ENCODE measurements at places on chromosomes 1 and 21. TPM values are rescaled to one million over a fixed set of nuclear protein-coding genes. Genes with fewer than 3 reads are reported as not detected.

DNA sequence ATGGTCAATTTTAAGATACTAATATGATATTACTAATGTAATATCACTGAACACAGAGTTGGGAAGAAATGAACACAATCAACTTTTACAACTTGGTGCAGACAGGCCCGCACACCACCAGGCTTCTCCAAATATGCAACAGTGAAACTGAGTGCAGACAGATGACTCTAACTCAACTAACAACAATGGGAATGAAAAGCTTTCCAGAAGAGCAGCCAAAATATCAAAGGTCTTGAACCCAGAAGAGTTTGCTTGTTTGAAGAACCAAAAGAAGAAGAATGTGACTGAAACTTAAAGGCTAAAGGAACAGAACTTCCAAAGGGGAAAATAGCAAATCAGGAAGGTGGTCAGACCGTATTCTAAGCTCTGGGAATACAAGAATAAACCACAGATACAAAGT, 89.8 kb upstream of the COL11A1 start:
- no peaks in the 10 kb centered on the region for H3K36me3 ChIP-seq
- no peaks in the 10 kb centered on the region for H3K4me1 ChIP-seq
- H3K4me3 ChIP-seq = no peak overlapping the region
- no peak overlapping the region for H3K27ac ChIP-seq
- H3K27me3 ChIP-seq = no peaks in the 10 kb centered on the region

DNA sequence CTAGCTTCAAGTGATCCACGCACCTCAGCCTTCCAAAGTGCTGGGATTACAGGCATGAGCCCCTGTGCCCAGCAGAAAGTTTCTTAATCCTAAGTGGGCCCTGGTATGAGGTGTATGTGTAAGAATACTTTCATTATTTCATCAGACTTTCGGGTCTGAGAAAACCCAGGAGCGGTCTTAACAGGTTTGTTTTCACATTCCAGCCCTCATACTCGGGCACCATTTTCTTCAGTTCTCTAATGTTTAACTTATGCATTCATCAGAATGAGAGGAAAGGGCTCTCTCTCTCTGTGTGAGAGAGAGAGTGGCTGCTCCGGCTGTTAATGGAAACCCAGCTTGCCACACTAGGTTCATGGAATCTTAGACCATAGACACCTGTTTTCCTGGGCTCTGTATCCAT, 4.2 kb upstream of the PADI1 start:
- H3K36me3 ChIP-seq = no peaks in the 10 kb centered on the region
- no peak for DNase-seq
- no peak overlapping the region for H3K4me3 ChIP-seq
- no peaks in the 10 kb centered on the region for H3K27me3 ChIP-seq
- no peak overlapping the region for H3K27ac ChIP-seq

GRCh38 chr1:181777286-181777685, 284.2 kb downstream of the ZNF648 start:
- no peaks in the 10 kb centered on the region for H3K36me3 ChIP-seq
- DNase-seq = no peak
- H3K4me3 ChIP-seq = no peak overlapping the region
- H3K27ac ChIP-seq = no peak overlapping the region
- H3K4me1 ChIP-seq = no peaks in the 10 kb centered on the region

- H3K4me1 ChIP-seq = no peaks in the 10 kb centered on the region
- no peak overlapping the region for H3K27ac ChIP-seq
- no peaks in the 10 kb centered on the region for H3K36me3 ChIP-seq
- H3K27me3 ChIP-seq = no peaks in the 10 kb centered on the region
Measured at GRCh38 chr1:19749685-19750084, 50.0 kb downstream of the TMCO4 start.

- peak; percentile 44 for DNase-seq
- H3K27ac ChIP-seq = no peak overlapping the region
- H3K36me3 ChIP-seq = no peaks in the 10 kb centered on the region
Measured at GRCh38 chr1:244918421-244919319, 54.3 kb upstream of the HNRNPU start.

GRCh38 chr1:7534061-7534825, 236.9 kb upstream of the VAMP3 start:
- no peaks in the 10 kb centered on the region for H3K36me3 ChIP-seq
- DNase-seq = no peak
- H3K4me3 ChIP-seq = no peak overlapping the region
- H3K27ac ChIP-seq = no peak overlapping the region

GRCh38 chr1:30774550-30775432, 17.2 kb upstream of the LAPTM5 start:
- H3K27ac ChIP-seq = no peak overlapping the region
- H3K4me1 ChIP-seq = no peaks in the 10 kb centered on the region
- no peak overlapping the region for H3K4me3 ChIP-seq
- no peak for DNase-seq
- no peaks in the 10 kb centered on the region for H3K36me3 ChIP-seq

- no peaks in the 10 kb centered on the region for H3K36me3 ChIP-seq
- no peaks in the 10 kb centered on the region for H3K27me3 ChIP-seq
- no peak overlapping the region for H3K27ac ChIP-seq
- no peaks in the 10 kb centered on the region for H3K4me1 ChIP-seq
- no peak overlapping the region for H3K4me3 ChIP-seq
Measured at GRCh38 chr1:177282976-177283375, 112.2 kb downstream of the BRINP2 start.

- H3K4me1 ChIP-seq = no peaks in the 10 kb centered on the region
- no peak overlapping the region for H3K27ac ChIP-seq
- no peak overlapping the region for H3K4me3 ChIP-seq
- DNase-seq = no peak
- no peaks in the 10 kb centered on the region for H3K27me3 ChIP-seq
Measured at GRCh38 chr1:154847891-154848290, 22.2 kb downstream of the KCNN3 start.

DNA sequence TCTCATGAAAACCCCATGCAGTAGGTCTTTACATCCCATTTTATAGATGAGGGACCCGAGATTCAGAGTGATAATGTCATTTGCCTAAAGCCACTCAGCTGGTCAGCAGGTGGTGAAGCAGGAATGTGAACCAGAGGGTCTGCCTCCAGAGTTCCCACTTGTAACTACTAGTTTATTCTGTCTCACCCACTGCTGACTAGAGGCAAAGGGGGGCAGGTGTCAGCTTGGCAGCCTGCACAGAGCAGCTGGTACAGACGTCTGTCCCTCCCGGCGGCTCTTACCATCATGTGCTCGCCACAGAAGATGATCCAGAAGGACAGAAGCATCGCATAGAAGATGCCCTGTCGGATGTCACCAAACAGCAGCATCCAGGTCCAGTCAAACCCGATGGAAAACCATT, 82.4 kb downstream of the WLS start:
- H3K4me1 ChIP-seq = peaks cover 5% of the 10 kb centered on the region
- no peaks in the 10 kb centered on the region for H3K27me3 ChIP-seq
- H3K4me3 ChIP-seq = no peak overlapping the region
- H3K36me3 ChIP-seq = no peaks in the 10 kb centered on the region
- DNase-seq = no peak

DNA sequence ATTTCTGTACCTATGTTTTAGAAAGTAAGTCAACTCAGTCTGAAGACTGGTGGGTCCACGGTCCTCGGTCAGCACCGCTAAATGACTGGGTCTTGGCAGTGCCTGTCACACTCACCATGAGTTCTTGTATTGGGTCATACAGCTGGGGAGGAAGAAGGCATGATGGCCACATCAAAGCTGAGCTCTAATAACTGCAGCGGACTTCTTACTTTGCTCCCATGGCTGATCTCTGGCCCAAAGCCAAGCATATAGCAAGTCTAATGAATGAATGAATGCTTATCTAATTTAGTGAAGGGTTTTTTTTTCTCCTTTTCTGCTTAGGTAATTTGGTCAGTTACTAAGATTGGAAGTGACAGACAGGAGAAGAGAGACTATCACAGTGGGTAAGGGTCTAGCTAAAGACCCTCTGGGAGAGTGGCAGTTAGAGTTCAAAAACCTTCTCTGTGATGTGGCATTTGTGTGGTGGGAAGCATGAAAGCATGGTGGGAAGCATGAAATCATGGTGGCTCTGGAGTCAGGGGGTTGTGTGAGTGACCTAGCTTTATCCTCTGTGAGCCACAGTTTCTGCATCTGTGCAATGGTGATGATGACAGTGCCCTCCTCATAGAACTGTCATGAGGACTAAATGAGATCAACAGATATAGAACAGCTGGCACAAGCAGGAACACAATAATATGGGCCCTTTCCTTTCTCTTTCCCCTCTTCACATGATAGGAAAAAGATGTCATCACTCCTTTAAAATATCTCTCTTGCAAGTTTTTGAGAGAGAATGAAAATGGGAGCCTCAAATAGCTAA, 78.9 kb upstream of the JAK1 start:
- H3K36me3 ChIP-seq = no peaks in the 10 kb centered on the region
- no peak overlapping the region for H3K27ac ChIP-seq
- no peaks in the 10 kb centered on the region for H3K27me3 ChIP-seq
- no peak for DNase-seq
- H3K4me3 ChIP-seq = no peak overlapping the region

GRCh38 chr1:59666106-59666505, 148.6 kb upstream of the HOOK1 start:
- no peak overlapping the region for H3K4me3 ChIP-seq
- H3K27ac ChIP-seq = no peak overlapping the region
- no peaks in the 10 kb centered on the region for H3K27me3 ChIP-seq
- no peaks in the 10 kb centered on the region for H3K4me1 ChIP-seq
- H3K36me3 ChIP-seq = no peaks in the 10 kb centered on the region

- peaks cover 5% of the 10 kb centered on the region for H3K4me1 ChIP-seq
- no peak overlapping the region for H3K4me3 ChIP-seq
- H3K27ac ChIP-seq = no peak overlapping the region
- DNase-seq = no peak
- H3K27me3 ChIP-seq = peaks cover 12% of the 10 kb centered on the region
- H3K36me3 ChIP-seq = no peaks in the 10 kb centered on the region
Measured at GRCh38 chr1:209590405-209590804, 6.9 kb downstream of the CAMK1G start.

- no peak for DNase-seq
- H3K36me3 ChIP-seq = no peaks in the 10 kb centered on the region
- no peaks in the 10 kb centered on the region for H3K27me3 ChIP-seq
- H3K4me1 ChIP-seq = peaks cover 3% of the 10 kb centered on the region
- no peak overlapping the region for H3K4me3 ChIP-seq
Measured at GRCh38 chr1:221435504-221435904, 306.4 kb downstream of the DUSP10 start.

DNA sequence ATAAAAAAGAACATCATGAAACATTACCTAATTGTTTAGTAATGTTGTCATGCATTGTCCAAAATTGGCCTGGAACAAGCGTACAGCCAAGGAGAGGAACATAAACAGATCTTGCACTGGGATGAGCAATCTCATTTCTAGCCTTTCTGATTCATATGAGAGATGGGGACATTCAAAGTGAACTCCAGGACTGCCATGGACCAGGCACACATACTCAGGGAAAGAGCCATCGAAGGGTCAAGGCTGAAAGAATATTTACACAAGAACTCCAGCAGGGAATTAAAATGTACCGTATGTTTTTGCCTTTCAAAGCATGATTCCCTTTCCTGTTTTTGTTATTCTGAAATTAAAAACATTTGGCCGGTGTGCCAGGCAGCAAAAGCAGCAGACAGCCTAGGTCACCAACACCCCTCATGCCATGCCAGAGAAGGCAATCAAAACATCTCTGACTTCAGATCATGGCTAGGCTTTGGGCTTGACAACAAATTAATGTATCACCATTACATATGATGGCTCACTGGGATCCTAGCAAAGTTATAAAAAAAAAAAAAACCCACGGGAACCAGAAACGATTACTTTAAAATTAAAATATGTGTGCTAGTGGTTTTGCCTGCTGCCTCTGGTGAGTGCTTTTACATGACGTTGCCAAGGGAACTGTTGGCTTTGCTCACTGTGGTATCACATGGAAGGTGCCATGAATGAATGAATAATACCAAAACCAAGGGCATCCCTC, 159.8 kb downstream of the TGFBR3 start:
- H3K36me3 ChIP-seq = no peaks in the 10 kb centered on the region
- DNase-seq = peak; percentile 17
- no peak overlapping the region for H3K4me3 ChIP-seq
- H3K27ac ChIP-seq = peak overlapping the region; percentile 72
- no peaks in the 10 kb centered on the region for H3K27me3 ChIP-seq

DNA sequence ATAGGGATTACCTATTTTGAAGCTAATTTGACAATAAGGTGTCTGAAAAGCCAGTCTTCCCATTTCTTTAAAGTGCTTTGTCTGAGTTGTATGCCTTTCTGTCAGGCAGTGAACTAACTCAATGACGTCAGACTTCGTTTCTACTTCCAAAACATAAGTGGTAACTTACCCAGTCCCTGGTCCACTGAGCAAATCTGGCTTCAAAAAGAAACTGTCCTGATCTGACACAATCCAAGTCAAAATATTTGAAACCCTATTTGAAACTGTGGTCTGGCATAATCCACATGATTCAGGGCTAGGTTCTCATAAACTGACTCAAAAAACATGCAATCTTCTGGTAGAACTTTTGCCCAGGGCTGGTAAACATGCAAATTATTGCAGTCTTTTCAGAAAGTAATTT, 34.0 kb downstream of the DIRAS3 start:
- no peaks in the 10 kb centered on the region for H3K4me1 ChIP-seq
- no peak overlapping the region for H3K4me3 ChIP-seq
- no peak for DNase-seq
- no peaks in the 10 kb centered on the region for H3K36me3 ChIP-seq

- no peak overlapping the region for H3K4me3 ChIP-seq
- H3K27me3 ChIP-seq = peaks cover 7% of the 10 kb centered on the region
- no peaks in the 10 kb centered on the region for H3K36me3 ChIP-seq
- DNase-seq = no peak
- no peak overlapping the region for H3K27ac ChIP-seq
Measured at GRCh38 chr1:7198664-7199063, 413.4 kb downstream of the CAMTA1 start.

DNA sequence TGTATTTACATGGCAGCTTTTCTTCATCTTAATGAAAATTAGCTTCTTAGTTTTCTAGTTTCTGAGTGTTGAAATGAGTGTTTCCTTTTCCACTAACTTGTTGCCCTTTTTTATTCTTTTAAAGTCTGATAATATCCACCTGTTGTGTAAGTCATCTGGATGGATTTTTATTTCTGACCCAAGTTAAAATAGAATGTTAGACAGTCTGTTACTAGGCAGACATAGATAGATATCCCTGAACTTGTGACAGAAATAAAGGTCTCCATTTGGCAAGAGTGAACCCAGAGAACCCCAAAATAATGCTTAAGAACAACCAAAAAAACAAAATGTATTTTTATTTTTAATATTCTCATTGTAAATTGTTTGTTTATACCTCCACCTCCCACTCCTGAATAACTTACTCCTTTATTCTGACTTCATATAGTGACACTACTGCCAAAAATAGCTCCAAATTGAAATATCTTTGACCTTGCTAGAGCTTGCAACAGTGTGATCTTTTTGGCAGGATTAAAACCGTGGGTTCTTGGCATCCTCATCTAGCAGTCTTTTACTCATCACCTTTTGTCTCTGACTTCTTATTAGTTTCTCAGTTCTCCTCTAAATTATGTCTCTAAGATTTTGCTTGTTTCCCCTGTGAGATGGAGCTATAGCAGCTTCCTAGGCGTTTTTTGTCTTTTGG, 26.9 kb upstream of the SH3D21 start:
- no peaks in the 10 kb centered on the region for H3K27me3 ChIP-seq
- H3K27ac ChIP-seq = peak overlapping the region; percentile 3
- H3K4me3 ChIP-seq = no peak overlapping the region
- H3K4me1 ChIP-seq = peaks cover 31% of the 10 kb centered on the region

- no peaks in the 10 kb centered on the region for H3K4me1 ChIP-seq
- H3K27ac ChIP-seq = no peak overlapping the region
- peaks cover 12% of the 10 kb centered on the region for H3K27me3 ChIP-seq
- H3K4me3 ChIP-seq = no peak overlapping the region
- DNase-seq = no peak
- no peaks in the 10 kb centered on the region for H3K36me3 ChIP-seq
Measured at GRCh38 chr1:202264726-202265125, 71.1 kb downstream of the LGR6 start.

TSTD1 gene
- 104 TPM for total RNA-seq

COL8A2 gene
- 1.9 TPM for total RNA-seq

SYF2 gene
- total RNA-seq = 15.7 TPM

PDZK1IP1 gene
- 228 TPM for total RNA-seq

CYP4A11 gene
- total RNA-seq = not detected

PRELP gene
- total RNA-seq = 15.4 TPM

CRYBG2 gene
- 41.9 TPM for total RNA-seq

CAMK1G gene
- not detected for total RNA-seq

FCRL5 gene
- total RNA-seq = 1.1 TPM
